ENCODE measurements at places on chromosomes 4 and X.

GRCh38 chrX:154605566-154605965 is 13.5 kb downstream of the CTAG1B start:
- DNase-seq = no peak

DNA sequence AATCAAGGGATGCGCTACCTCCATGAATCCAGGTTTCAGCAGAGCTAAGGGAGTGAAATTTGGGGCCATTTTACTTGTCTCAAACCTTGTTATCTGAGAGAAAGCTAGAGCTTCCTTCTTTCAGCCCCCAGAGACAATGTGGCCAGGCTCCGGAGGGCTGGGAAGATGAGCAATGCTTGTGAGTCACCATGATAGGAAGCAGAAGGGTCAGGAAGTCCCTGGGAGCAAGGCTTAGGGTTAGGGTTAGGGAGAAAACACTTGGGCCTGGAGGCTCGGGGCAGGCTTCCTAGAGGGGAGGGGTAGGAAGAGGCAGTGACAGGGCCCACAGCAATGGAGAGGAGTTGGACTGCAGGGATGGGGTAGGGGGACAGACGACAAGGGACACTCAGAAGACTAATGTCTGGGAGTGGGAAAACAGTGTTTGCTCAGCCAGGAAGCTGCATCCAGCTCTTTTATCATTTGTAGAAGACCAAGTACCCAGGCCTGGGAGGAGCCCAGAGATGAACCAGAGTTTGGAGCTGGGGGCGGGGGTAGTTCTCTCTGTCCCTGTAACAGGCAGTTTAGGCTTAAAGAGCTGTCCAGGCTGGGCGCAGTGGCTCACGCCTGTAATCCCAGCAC is 16.4 kb upstream of the PORCN start:
- no peak for DNase-seq

GRCh38 chr4:48173056-48173991 is 39.3 kb upstream of the TXK start:
- no peak for DNase-seq

- no peak for DNase-seq
Observed at GRCh38 chrX:48165241-48165640, 31.4 kb downstream of the SSX5 start.

- DNase-seq = no peak
Observed at GRCh38 chr4:1232661-1233621, 16.0 kb downstream of the CTBP1 start.

DNA sequence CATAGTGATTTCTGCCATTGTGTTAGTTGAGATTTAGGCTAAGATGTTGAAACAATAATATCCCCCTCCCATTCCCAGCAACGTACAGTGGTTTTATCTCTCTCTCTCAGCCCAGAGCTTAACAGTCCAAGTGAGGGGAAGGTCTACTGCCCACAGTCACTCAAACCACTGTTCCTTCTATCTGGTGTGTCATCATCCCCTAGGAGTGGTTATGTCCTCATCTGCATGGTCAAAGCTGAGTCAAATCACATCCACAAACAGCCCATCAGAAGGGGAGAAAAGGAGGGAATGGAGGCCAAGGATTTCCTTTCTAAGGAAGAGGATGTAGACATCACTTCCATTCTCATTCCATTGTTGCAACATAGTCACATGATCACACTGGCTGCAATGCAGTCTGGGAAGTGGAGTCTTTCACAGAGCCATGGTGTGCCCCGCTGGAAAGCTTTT is 42.8 kb upstream of the CHRNA9 start:
- no peak for DNase-seq

DNA sequence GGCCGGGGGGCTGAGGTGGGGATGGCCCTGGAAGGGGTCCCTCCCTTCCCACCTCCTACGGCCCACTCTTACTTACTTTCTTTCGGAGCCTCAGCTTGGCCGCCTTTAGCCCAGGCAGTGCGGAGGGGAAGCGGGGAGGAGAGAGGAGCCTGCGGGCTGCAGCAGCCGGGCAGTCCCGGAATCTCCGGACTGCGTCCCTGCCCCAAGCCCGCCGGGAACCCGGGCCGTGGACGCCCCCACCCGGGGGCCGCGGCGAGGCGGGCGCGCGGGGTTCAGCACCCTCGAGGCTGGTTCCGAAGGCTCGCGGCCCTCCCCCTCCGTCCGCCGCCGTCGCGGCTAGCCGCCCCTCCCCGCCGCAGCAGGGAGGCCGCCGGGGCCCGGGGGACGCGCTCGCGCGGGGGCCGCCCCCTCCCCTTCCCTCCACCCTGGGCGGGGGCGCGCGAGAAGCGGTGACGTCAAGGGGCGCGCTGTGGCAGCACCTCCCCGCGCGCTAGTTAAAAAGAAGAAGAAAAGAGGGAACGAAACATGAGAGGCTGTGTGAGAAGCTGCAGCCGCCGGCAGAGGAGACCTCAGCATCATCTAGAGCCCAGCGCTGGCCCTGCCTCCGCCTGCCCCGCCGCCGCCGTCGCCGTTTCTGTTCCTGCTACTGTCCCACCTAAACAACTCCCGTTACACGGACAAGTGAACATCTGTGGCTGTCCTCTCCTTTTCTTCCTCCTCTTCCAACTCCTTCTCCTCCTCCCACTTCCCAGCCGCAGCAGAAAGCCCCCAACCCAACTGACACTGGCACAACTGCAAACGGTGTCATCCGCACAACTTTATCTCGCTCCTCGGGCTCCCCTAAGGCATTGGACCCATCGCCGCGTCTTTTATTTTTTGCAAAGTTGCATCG is at the start of gene HHIP:
Gene HHIP (plus strand): TSS at position 526 of the 892 bp plus-strand sequence. CDS start 520 bp downstream, outside the sequence.
- no peak for DNase-seq

GRCh38 chr4:76430519-76431388 is 4.3 kb upstream of the SHROOM3 start:
- DNase-seq = no peak

DNA sequence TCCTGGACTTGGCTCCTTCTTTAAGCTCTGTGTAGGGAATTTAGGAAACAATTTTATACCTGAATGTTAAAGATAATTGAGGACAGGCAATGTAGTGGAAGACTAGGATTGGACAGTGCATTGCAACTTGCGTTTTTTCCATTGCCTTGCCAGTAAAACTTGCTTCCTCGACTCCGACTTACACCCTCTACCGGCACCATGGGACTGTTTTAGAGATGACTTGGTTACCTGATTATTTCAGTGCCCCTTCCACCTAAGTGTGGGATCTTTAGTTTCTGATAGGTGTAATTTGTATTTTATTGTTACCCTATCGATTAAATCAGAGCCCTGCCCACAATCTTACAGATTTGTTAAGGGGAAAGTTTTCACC is 1.2 kb downstream of the PRPS1 start:
- DNase-seq = no peak

GRCh38 chr4:163554870-163555465 is 60.5 kb downstream of the TMA16 start:
- no peak for DNase-seq

GRCh38 chrX:134782796-134783195 is 124.5 kb upstream of the PLAC1 start:
- no peak for DNase-seq

DNA sequence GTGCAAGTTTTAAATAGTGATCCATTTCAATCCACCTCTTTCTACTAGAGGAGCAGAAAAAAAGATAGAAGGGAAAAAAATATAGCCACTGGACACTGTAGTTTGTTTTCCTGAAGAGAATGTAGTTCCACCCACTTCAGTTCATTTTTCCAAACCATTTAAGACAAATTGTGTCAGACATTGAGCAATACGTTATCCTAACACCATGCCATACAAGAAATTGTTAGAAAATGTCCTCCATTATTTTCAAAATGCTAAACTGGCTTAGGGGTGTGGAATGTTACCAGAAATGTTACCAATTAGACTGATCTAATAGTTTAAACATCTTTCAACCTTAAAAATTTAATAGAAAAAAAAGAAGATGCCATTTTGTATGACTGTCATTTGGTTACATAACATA is 48.6 kb upstream of the ETNPPL start:
- DNase-seq = no peak

DNA sequence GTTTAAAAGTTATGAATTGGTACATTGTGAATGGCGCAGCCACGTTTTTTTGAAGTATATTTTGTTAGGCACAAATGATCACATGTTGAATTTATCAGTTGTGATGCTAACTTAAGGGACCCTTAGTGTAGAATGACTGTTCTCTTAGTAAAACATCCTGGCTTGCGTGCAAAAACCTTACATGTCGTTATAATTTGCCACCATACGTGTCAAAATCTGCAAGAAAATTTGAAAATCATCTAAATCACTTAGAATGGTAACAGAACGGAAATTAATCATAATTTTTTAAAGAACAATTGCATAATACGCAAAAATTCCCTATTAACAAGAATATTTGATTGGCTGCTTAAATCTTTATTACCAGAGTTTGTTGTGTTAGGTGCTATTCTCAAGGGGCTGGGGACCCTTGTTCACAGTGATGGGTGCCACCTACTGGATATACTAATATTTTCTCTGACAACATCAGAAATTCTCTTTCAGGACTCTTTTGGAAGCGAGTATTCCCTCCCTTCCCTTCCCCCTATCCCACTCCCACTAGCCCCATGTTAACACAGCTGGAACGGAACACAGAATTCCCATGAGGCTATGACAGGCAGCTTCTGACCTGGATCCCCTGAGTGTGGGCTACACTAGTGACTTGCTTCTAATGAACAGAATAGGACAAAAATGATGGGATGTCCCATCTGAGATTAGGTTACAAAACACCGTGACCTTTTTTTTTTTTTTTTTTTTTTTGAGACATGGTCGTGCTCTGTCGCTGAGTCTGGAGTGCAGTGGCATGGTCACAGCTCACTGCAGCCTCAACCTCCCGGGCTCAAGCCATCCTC is 71.8 kb downstream of the SUPT20HL2 start:
- DNase-seq = no peak

DNA sequence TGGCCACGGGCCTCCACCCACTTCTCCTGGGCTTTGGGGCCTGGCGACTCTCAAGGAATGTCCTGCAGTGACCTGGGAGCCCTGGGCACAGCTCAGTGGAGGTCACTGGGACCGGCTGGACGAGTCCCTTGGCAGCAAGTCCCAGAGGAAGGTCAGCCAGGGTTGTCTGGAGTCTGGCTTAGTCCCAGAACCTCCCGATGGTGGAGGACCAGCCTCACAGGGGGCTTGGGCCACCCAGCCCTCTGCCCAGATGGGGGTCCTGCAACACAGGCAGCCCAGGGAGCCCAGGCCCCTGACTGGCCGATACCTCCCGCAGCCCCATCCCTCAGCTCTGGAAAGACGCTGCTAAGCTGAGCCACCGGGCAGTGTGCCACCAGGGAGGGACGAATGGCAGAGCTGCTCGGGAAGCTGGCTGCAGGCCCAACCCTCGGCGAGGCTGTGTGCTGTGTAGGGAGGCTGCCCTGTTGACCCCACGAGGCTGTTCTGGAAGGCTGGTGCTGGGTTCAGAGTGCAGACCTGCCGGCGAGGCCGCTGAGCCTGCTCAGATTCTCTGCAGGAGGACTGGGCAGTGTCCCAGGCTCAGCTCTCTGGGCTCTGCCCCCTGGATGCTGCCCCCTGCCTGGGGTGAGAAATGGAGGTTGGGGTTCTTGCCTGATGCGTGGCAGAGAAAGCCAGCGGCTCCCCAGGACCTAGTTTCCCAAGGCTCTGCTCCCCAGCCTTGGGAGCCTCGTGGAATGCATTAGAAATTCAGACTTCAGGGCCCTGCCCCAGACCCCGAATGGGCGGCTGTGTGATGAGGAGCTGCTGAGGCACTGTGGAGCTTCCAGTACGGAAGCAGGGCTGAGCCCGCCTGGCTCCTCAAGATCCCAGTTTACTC is 61.7 kb downstream of the ADRA2C start:
- DNase-seq = no peak

DNA sequence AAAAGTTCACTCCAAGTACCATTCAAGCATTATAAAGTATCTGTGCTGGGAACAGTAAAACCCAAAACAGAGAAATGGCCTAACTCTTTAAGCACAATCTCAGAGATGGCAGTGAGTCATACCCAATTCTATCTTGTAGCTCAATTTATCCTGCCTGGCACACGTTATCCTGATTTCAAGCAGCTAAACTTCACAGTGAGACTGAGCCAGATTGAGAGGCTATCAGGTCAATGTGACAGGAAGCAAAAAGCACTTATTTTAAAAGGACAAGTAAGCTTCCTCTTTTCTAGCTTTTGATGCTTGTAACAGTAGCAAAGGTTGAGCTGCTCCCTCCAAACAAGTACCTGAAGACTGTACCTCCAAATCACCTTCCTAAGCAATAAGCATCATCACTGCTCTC is 324.9 kb downstream of the NAF1 start:
- DNase-seq = no peak

- no peak for DNase-seq
Observed at GRCh38 chr4:35818520-35818919, 425.8 kb downstream of the ARAP2 start.

- no peak for DNase-seq
Observed at GRCh38 chr4:141636771-141637460, 533 bp downstream of the IL15 start.

DNA sequence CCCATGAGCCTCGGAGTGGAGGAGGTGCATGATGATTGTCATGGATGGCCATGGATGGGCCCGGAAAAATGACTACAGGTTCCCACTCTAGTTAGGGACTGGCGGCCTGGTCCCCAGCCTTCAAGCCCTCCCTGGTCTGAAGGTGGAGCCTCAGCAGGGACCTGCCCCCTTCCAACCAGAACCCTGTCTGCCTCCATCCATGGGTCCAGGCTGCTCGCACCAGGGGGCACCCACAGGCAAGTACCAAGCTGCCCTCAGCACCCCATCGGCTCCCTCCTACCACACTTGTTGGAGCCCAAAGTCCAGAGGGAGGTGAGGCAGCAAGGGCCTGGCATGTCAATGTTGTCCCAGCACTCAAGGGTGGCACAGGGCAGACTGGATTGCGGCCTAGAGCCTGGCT is 2468.6 kb downstream of the PCDH7 start:
- DNase-seq = no peak

DNA sequence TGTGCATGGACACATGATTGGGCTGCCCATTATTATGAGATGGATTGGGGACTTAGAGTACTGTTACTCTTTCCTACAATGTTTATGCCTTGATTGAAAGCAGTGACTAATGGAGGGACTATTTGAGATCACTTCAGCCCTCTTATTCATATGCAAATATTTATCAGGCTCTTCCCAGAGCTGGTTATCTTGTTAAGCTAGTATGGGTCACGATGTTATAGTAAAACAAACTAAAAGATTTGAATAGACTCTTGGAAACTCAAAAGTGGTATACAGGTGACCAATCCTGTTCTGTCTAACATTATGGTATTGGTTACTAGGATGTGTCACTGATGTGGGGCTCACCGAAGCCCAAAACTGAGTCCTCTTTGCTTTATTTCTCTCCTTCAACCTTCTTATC is 306.2 kb upstream of the CASK start:
- DNase-seq = no peak

- DNase-seq = no peak
Observed at GRCh38 chr4:15348236-15348635, 79.6 kb upstream of the C1QTNF7 start.

DNA sequence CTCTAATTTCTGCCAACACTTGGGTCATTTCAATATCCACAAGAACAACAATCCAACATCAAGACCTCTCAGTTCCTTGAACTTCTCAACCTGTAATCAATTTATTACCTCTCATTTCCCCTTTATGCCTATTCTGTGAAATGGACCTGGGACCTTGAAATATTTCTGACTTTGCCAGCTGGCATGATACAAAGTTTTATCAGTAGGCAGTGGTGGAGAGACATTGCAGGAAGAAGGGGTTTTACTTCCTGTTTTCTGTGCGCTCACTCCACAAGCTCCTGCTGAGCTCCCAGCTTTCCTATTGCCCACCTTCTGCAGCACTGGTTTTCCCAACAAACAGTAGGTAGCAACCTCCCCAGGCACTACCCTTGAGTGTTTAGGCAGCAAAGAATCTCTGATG is 3.5 kb upstream of the ARHGEF6 start:
- no peak for DNase-seq

GRCh38 chr4:110454441-110454840 is 21.5 kb upstream of the ENPEP start:
- DNase-seq = no peak

Measured in activated T-cell treated with anti-CD3 and anti-CD28 coated beads for 1 hour (primary cell).